ENCODE measurements at places on chromosomes 13 and 19.

DNA sequence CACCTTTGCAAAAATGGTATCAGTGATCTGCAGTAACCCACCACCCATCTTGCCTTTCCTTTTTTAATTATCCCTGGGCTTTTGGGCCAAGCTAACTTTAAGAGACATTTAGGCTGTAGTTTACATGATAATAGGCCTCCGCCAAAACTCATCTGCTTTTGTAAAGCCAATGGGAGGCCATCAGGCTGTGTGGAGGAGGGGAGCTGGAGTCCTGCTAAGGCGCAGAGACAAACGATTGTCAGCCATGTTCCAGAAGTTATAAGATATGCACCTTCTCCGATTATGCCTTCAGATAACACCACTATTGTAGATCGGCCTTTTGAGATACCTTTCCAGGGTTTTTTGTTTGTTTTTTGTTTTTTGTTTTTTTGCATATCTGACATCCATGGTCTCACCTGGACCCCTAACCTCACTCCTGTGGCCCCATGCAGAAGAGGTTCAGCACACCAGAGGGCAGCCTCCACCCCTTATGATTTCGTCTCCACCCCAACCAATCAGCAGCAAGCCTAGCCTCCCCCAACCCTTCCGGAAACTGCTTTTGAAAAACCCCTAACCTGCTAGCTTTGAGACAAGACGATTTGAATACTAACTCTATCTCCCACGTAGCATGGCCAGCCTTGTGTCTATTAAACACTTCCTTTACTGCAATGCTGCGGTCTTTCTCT, 113.9 kb upstream of the UBL3 start:
- no peak for DNase-seq

- DNase-seq = no peak
Measured at GRCh38 chr13:52449331-52450011, 963 bp downstream of the VPS36 start.

GRCh38 chr13:44431150-44431549, 57.5 kb downstream of the SERP2 start:
- DNase-seq = no peak

- no peak for DNase-seq
Measured at GRCh38 chr13:95030821-95031343, 270.4 kb downstream of the ABCC4 start.

GRCh38 chr13:64758521-64759244, 2471.5 kb downstream of the PCDH9 start:
- no peak for DNase-seq

DNA sequence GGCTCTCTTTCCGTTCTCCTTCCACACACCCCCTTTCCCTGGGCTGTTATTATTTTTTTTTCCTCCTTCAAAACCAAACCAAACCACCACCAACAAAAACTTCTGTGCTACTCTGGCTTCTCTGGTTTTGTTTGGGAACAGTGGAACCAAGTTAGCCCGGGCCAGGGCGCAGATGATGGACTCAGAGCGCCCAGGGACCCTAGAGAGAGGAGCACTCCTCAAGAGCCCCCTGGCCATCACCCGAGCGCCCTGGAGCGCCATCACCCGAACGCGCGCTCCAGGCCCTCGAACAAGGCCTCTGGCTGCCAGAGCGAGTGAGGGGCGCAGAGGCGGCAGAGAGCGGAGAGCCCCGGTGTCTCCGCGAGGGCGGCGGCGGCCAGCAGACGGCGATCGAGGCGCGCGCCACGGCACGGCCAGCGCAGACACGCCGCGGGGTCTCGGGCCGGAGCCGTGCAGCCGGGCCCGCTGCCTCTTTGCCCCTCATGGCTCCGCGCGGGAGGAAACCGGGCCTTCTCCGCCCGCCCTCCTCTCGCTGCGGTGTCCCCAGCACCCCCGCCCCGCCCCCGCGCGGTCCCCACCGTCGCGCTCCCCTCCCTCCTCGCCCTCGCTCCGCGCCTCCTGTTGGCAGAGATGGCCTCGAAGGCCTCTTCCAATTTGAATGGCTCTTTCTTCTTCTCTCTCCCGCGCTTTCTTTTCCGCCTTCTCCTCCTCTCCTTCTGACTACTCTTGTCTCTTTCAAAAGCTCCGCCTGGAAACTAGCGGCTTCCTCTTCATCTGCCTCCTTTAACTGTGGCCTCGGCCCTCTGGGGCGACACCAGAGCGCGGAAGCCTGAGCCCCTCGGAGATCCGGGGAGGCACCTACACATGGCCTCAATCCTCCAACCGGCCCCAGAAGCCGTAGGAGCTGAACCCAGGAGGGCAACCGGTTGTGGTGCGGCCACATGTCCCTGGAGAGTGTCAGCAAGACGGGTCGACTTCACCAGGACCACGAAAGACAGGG, 4.1 kb upstream of the SOX1 start:
- no peak for DNase-seq

- DNase-seq = no peak
Measured at GRCh38 chr13:74921326-74921725, 560.6 kb downstream of the TBC1D4 start.

DNA sequence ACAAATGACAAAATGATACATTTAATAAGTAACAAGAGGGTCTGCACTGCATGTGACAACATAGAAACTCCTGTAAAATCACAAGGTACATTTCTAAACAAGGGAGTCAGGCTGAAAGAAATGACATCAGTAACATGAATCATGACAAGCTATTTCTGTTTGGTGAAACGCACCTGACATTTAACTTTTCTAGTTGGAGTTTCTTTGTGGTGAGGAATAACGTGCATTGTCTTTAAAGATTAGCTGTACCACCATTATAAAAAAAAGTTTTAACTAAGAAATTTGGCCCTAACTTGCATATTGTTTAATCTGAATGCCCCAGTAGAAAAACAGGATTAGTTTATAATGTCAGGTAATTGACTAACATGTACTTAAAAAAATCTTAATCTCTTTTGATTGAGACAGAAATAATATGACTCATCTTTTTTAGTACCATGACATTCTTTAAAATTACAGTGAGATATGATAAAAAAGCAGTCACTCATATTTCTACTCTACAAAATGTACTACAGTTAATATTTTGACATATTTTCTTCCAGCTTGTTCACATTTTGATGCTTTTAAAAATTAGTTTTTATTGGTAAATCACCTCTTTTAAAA, 418.2 kb downstream of the KLF12 start:
- no peak for DNase-seq

GRCh38 chr19:43754253-43754502, 584 bp downstream of the SMG9 start:
- no peak for DNase-seq

- no peak for DNase-seq
Measured at GRCh38 chr19:39542206-39542605, 2.2 kb upstream of the EID2 start.

GRCh38 chr13:52399046-52399445, 6.9 kb downstream of the THSD1 start:
- DNase-seq = no peak

GRCh38 chr19:28966737-28967399, 246.1 kb downstream of the UQCRFS1 start:
- no peak for DNase-seq

- no peak for DNase-seq
Measured at GRCh38 chr19:15424692-15425272, 6.0 kb upstream of the AKAP8L start.

DNA sequence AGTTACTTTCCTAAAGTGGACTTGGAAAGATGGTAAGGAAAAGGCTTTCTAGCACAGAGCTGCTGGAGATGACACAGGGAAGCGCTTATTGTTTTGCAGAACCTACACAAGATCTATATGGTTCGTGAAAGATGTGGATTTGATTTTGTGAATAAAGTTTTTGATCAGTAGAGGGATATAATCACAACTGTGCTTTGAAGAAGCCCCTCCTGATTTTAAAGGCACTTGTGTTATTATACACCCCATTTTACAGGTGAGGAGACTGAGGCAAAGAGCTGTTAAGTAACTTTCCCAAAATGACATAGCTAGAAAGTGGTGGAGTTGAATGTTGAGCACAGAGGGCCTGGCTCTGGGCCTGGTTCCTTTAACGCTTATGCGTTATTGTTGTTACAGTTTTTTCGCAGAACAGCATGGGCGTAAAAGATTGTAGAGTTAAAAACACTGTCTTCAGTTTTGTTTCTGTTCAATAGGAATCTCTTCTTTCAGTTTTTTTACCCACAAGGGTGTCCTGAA, 1.4 kb downstream of the TDRD3 start:
- no peak for DNase-seq

GRCh38 chr19:7879836-7880235, 5.6 kb upstream of the PRR36 start:
- no peak for DNase-seq
